ENCODE measurements at places on chromosomes 5 and 9.

DNA sequence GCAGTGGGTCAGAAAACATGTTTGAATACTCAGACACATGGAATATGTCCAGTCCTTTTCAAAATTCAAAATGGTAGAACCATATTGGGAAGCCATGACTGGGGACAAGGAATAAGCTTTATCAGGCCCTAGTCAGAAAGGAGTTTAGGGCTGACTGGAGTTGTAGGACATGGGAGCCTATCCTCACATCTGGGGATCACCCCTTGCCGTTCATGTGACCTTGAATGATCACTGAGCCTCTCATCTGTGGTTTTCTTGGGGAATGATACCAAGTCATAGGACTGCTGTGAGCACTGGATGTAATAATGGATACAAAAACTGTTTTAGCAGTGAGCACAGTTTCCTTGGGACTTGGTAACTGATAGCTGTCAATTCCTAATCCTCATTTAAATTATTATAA is 84.7 kb downstream of the IQGAP2 start:
- H3K4me3 ChIP-seq: no peak overlapping the region
- H3K27me3 ChIP-seq: no peaks in the 10 kb centered on the region
- no peak for DNase-seq
- peaks cover 13% of the 10 kb centered on the region for H3K4me1 ChIP-seq
- H3K27ac ChIP-seq: no peak overlapping the region

DNA sequence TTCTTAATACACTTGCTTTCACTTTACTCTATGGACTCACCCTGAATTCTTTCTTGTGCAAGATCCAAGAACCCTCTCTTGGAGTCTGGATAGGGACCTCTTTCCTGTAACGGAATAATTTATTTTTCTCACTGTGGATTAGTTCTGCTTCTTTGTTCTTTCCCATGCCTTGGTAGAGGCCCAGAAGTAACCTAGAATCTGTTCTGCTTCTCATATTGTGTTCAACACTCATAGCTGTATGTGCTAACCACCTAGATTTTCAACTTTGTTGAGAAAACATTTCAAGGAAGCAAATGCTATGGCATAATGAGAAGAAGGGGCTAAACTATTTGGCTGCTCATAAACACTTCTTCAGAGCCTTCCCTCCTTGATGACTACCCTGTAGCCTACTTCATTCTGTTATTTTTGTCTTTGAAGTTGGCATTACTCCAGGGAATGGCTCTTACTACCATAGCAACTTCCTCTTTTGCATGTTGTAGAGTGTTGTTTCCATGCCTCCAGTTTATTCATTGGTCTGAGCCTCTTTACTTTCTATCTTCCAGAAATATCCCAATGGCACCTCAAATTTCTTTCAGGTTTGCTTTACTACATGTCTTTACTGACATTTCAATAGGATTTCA is 74.3 kb downstream of the KIAA0825 start:
- H3K27me3 ChIP-seq: no peaks in the 10 kb centered on the region
- no peaks in the 10 kb centered on the region for H3K36me3 ChIP-seq
- DNase-seq: no peak
- H3K27ac ChIP-seq: no peak overlapping the region
- H3K4me3 ChIP-seq: no peak overlapping the region

- no peaks in the 10 kb centered on the region for H3K36me3 ChIP-seq
- no peak overlapping the region for H3K4me3 ChIP-seq
- H3K4me1 ChIP-seq: no peaks in the 10 kb centered on the region
- H3K27ac ChIP-seq: no peak overlapping the region
Observed at GRCh38 chr9:74691058-74691457, 193.9 kb downstream of the RORB start.

DNA sequence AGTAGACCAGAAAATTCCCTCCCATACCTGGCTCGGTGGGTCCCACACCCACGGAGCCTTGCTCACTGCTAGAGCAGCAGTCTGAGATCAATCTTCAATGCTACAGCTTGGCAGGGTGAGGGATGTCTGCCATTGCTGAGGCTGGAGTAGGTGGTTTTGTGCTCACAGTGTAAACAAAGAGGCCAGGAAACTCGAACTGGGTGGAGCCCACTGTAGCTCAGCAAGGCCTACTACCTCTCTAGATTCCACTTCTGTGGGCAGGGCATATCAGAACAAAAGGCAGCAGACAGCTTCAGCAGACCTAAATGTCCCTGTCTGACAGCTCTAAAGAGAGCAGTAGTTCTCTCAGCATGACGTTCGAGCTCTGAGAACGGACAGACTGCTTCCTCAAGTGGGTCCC is 5.6 kb upstream of the GZMA start:
- no peaks in the 10 kb centered on the region for H3K27me3 ChIP-seq
- no peaks in the 10 kb centered on the region for H3K4me1 ChIP-seq
- H3K36me3 ChIP-seq: no peaks in the 10 kb centered on the region
- no peak overlapping the region for H3K27ac ChIP-seq

GRCh38 chr5:136809382-136809781 is 444.0 kb upstream of the TRPC7 start:
- H3K27me3 ChIP-seq: no peaks in the 10 kb centered on the region
- H3K27ac ChIP-seq: no peak overlapping the region
- H3K36me3 ChIP-seq: no peaks in the 10 kb centered on the region
- no peaks in the 10 kb centered on the region for H3K4me1 ChIP-seq
- no peak overlapping the region for H3K4me3 ChIP-seq

GRCh38 chr5:93477816-93478215 is 103.2 kb downstream of the NR2F1-AS1 start:
- no peak overlapping the region for H3K27ac ChIP-seq
- no peaks in the 10 kb centered on the region for H3K36me3 ChIP-seq
- DNase-seq: no peak
- H3K4me3 ChIP-seq: no peak overlapping the region
- no peaks in the 10 kb centered on the region for H3K4me1 ChIP-seq
- no peaks in the 10 kb centered on the region for H3K27me3 ChIP-seq

GRCh38 chr5:53472279-53472678 is 8.2 kb upstream of the FST start:
- H3K4me3 ChIP-seq: no peak overlapping the region
- H3K36me3 ChIP-seq: no peaks in the 10 kb centered on the region

DNA sequence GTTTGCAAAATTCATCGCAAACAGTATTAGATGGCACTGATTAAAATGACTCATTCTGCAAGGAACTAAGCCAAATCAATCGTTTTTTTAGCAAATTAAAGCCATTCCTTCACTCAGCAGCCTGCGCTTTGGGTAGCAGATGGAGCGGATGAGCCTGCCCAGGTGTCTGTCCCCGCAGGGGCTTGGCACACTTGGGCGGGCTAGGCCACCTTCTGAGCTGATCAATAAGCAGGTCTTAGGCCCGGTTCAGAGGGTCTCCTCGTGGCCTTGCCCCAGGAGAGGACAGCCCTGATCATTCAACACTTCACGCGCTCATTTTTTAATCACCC is 78.0 kb upstream of the FCN1 start:
- H3K27me3 ChIP-seq: no peaks in the 10 kb centered on the region
- no peak overlapping the region for H3K4me3 ChIP-seq
- DNase-seq: no peak
- H3K4me1 ChIP-seq: no peaks in the 10 kb centered on the region
- no peak overlapping the region for H3K27ac ChIP-seq
- H3K36me3 ChIP-seq: no peaks in the 10 kb centered on the region

GRCh38 chr5:143284521-143284920 is 119.0 kb downstream of the NR3C1 start:
- H3K4me3 ChIP-seq: no peak overlapping the region
- DNase-seq: no peak
- H3K27ac ChIP-seq: no peak overlapping the region
- H3K4me1 ChIP-seq: no peaks in the 10 kb centered on the region
- no peaks in the 10 kb centered on the region for H3K27me3 ChIP-seq

DNA sequence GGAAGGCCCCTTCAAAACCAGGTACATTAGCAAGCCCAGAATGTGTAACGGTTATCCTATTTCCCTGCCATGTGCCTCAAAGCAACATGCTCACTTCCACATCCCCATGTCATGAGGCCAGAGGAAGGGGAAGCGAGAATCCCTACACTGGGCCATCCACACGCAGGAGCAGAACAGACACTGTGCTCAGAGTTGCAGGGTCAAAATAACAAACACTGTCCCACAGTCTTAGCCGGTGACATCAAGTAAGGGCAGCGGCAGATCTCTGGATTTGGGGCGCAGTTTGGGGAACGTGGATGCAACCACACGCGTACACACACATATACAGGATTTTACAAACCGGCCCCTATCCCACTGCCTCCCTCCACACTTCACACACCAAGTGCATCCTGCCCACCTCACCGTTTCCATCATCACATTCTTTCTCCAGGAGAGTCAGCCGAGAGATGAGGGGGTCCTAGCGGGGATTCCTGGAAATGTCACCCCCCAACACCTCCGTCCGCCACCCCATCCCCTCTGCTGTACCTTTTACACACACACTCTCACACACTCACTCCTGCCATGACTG is 776 bp downstream of the APBA1 start:
- H3K27me3 ChIP-seq: peaks cover 6% of the 10 kb centered on the region
- peaks cover 2% of the 10 kb centered on the region for H3K4me1 ChIP-seq
- no peak overlapping the region for H3K27ac ChIP-seq
- H3K4me3 ChIP-seq: peak overlapping the region; percentile 52
- H3K36me3 ChIP-seq: no peaks in the 10 kb centered on the region

DNA sequence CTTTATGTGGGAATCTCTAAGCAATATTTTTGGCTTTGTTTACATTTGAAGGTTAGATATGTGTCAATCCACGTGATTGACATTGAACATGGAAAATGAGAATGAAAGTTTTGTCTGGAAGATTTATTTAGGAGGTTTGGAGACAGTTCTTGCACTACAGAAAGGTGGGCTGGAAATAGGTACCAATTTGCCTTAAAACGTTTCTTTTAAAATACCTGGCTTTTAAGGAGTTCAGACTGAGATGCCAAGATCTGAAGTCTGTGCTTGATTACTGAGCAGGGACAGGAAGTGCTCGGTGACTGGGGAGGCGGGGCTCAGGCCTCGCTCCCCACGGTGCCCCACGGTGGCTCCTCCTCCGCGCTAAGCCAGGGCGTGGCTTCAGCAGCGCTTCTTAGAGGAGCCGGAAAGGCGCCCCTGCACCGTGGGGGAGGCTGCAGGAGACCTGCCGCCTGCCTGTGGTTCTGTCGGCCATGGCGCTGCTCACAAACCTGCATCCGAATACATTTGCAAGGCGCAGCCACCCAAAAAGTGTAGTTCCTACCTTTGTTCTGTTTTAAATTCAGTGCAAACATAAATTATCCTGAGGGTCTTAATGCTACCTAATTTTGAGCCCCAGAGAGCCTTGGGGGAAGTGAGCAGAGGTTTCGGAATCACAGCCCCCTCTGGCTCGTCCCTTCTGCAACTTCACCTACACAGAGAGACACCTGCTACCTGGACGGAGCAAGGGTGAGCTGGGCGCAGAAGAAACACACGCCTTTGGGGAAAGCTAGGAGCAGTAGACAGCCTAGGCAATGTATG is 49.2 kb downstream of the USP20 start:
- H3K4me1 ChIP-seq: peaks cover 8% of the 10 kb centered on the region
- H3K27ac ChIP-seq: no peak overlapping the region
- peak; percentile 87 for DNase-seq
- no peak overlapping the region for H3K4me3 ChIP-seq

- no peaks in the 10 kb centered on the region for H3K27me3 ChIP-seq
- no peaks in the 10 kb centered on the region for H3K36me3 ChIP-seq
- H3K27ac ChIP-seq: no peak overlapping the region
- no peak for DNase-seq
- no peaks in the 10 kb centered on the region for H3K4me1 ChIP-seq
Observed at GRCh38 chr5:142495531-142495930, 170.7 kb upstream of the SPRY4 start.

GRCh38 chr5:1041225-1042143 is 32.9 kb downstream of the NKD2 start:
- no peaks in the 10 kb centered on the region for H3K27me3 ChIP-seq
- H3K4me1 ChIP-seq: no peaks in the 10 kb centered on the region
- H3K36me3 ChIP-seq: no peaks in the 10 kb centered on the region
- H3K4me3 ChIP-seq: no peak overlapping the region
- no peak overlapping the region for H3K27ac ChIP-seq
